Activated CD8-positive, alpha-beta memory T cell treated with anti-CD3 and anti-CD28 coated beads for 1 hour (primary cell): ENCODE measurements at places on chromosomes 12 and 14.

- DNase-seq: no peak
These were observed 71.3 kb downstream of the SUSD6 start for GRCh38 chr14:69682621-69683263.

DNA sequence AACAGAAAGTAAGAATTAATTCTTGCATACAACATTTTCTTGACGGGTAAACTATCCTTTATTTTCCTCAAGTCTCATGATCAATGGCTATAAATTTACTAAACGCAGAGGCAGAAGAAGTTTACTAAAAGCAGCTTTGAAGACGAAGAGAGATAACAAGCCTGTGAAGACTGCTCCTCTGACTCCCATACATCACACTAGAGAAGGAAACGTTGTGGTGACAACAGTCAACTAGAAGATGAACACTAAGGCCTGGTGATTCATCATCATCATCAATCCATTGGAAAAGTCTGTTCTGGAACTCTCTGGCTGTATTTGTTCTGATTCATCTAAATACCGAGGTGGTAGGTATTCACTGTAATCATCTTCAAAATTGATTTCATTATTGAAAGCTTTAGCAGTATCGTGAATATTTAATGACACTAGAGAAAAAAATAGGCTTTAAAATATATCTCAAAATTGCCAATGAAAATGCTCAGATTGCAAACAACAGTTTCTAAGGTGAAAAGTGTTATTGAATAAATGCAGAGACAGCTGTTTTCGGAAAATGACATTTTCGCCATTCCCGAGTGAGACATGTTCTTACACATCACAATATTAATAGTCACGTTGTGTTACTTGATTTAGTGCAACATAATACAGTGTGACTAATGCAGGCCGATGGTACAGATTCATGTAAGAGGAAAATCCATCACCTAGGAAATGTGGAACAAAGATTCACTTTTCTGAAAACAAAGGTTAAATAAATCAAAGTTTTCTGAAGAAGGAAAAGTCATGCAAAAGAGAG, 260.5 kb downstream of the C12orf50 start:
- no peak for DNase-seq

DNA sequence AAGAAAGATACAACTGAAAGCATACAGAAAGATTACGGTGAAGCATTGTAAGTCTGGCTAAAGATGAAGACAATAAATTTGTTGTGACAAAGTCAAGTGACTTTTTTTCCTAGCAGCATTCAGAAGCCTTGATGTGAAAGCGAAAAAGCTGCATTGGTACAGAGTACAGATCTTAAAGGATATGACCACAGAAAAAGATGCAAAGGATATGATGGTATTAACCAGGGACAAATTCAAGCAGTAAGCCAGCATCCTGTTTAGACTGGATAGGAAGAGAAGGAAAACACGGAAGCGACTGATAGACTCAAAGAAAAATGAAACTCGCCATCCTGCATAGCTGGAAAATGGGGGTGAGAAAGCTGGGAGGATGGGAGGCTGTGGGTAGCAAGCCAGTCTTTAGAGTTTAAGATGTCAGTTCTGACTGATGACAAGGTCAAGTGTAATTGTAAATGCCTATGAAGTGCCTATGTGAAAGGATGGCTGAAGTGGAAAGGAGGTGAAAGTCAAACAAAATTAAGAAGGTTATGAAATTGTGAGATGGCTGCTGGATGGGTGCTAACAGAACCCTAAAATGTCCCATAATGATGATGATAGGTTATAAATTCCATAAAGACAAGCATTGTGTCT, 92.4 kb downstream of the PHLDA1 start:
- no peak for DNase-seq

DNA sequence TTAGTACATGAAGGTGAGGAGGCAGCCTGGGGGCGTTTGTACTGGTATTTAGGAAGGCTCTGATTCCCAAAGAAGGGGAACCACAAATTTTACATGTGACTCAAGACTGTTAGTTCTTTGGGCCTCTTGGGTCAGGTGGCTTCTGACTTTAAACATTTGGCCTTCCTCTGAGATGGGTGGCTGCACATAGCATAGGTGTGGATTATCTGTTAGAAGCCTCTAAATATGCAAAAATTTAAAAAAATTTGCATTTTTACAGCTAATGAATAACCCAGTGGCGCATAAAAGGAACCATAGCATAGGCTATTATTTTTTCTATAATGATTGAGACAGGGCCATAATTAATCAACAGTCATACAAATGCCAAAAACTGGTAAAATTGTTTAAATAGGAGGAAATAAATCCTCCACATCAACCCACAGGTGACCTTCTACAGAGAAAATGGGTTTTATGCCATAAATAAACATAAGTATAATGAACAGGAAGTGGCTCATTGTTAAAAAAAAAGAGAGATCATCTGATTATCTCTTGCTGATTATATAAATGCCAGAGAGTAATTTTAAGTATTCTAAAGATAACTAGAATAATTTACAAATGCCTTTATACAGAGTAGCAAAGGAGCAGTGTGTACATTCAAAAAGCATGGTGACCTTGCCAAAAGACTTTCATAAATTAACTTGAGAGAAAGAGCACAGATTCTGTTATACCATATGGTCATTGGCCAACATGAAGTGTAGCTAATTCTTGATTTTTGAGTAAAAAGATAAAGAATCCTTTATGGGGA, 284.2 kb upstream of the ATP2B1 start:
- no peak for DNase-seq

DNA sequence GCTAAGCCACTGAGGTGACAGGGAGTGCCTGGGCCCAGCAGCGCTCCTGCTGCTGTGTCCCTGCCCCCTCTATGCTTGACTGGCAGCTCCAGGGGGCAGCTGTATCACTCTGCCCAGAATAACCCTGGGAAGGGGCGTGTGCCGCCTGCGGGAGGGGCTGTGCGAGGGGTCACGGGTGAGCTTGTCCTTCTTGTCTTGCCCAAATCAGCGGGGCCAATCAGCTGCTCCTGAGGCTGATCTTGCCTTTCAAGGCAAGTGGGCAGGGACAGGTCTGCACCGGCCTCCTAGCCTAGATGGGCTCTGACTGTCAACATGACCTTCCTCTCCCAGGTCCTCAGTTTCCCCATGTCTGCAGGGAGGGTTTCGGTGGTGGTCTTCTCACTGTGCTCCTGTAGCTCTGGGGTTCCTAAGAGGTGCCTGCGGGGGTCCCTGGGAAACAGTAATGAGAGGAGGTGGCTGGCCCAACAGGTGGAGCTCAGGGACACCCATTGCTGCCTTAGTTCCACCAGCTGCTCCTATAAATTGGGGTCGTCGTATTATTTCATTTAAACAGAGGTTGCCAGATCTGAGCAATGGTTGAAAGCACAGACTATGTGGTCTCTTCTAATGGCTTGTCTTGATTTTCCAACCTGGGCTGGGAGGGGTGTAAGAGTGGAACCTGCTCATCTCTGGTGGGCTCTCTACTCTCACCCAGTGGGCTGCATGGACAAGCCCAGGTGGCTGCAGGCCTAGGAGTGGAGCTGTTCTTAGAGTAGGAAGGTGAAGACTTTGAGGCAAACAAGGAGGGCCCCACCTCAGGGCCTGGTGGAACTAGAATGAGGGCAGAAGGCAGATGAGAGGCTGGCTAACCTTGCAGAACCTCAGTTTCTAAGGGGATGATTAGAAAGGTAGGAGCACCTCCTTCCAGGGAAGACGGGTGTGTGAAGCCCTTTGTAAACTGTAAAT, 11.7 kb downstream of the RTL1 start:
- DNase-seq: no peak

- no peak for DNase-seq
These were observed 28.1 kb downstream of the SLC41A2 start for GRCh38 chr12:104929977-104930376.

- DNase-seq: no peak
These were observed 64.4 kb downstream of the ZFC3H1 start for GRCh38 chr12:71599210-71599609.

GRCh38 chr14:61476105-61476753, 154.8 kb downstream of the PRKCH start:
- no peak for DNase-seq

DNA sequence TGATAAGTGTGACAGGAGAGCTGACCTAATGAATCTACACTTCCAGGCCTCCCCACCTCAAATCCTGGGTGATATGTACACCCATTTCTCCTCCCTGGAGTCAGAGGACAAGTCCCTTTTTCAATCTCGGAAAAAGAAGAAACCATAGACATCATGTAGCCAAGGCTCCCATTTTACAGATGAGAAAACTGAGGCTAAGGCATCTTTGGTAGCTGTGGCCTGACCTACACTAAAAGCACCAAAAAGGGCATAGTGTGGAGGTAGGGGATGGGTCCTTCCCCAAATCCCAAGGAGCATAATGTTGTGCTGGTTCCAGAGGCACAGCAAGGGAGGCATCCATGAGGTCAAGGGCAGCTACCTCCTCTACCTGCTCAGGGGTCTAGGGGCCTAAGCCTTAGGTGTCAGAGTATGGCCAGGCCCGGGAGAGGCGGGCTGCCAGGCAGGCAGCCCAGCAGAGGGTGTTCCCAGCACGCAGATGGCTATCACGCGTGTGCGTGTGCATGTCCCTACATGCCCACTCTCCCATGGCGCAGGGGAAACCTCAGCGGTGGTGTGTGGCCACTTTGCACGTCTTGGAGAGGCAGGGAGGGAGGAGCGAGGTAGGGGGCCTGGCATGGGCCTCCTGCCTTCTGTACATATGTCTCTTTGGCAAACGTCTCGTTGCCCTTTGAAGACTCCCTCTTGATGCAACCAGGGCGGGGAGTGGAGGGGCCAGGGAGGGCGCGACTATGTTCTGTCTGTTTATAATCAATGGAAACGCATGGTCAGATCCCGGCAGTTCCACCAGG, 2.5 kb downstream of the PGF start:
- no peak for DNase-seq

DNA sequence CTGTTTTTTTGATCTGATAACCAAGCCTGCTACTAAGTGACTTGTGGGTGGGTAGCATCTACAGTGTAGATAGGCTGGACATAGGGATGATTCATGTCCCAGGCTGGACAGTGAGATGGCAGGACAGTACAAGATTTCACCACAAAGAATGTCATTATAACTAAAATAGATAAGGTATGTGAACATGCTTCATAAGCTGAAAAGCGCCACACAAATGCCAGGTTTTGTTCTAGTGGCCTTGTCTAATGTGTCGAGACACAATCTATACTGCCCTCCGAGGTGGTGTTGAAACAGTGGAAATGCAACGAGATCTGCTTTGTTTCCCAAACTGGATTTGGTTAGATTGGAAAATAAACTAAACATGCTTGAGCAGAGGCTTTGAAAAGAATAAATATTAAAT, 4.4 kb downstream of the LGALS3 start:
- no peak for DNase-seq

GRCh38 chr12:80175307-80175930, 76.1 kb downstream of the OTOGL start:
- no peak for DNase-seq

GRCh38 chr14:21056520-21057163, 980 bp upstream of the RNASE8 start:
- no peak for DNase-seq

- DNase-seq: peak; percentile 42
These were observed 449 bp upstream of the LTBP2 start for GRCh38 chr14:74612350-74613021.

DNA sequence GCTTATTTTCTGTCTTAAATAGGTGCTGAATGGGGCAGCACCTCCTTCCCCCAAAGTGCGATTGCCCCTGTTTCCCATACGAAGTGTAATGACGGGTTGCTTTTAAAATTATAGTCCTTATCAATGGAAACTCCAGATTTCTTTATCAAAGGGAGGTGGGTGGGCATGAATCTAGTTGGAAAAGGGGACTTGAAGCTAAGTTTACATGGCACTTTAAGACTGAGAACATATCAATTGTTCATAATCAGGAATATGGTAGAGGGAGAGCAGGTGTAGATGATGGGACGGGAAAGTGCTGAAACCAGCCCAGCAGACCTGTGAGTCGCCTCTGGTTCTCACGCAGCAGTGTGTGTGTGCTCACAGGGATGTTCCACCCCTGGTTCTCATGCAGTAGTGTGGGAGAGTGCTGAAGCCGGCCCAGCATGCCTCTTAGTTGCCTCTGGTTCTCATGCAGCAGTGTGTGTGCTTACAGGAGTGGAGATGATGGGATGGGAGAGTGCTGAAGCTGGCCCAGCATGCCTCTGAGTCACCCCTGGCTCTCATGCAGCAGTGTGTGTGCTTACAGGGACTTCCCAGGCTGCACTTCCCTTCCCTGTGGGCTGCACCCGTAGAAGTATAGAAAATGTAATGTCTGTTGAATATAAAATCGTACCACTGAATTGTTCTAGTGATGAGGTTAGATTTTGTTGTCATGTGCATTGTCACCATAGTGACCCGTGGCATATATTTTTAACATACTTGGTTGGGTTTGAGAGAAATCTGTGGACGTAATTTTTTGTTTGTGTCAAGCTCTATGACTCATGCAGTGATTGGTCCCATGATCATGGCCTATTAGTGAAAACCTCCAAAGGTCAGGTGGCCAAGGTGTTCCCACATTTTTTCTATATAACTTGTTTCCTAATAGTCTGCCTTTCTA, 51.6 kb downstream of the GPATCH2L start:
- DNase-seq: no peak

GRCh38 chr12:65740506-65740872, 83.8 kb upstream of the HMGA2 start:
- DNase-seq: no peak

GRCh38 chr14:73613046-73613383, 698 bp downstream of the ACOT6 start:
- no peak for DNase-seq

GRCh38 chr12:12518919-12519318, 43.7 kb downstream of the DUSP16 start:
- DNase-seq: no peak

GRCh38 chr12:64390275-64390851, at the start of gene C12orf56:
C12orf56 (minus strand) TSS chr12:64390758; CDS start chr12:64390565, 193 bp downstream.
- no peak for DNase-seq

- no peak for DNase-seq
These were observed 7.7 kb upstream of the RARG start for GRCh38 chr12:53239643-53240258.

GRCh38 chr12:122051231-122051876, 27.2 kb upstream of the MLXIP start:
- no peak for DNase-seq

DNA sequence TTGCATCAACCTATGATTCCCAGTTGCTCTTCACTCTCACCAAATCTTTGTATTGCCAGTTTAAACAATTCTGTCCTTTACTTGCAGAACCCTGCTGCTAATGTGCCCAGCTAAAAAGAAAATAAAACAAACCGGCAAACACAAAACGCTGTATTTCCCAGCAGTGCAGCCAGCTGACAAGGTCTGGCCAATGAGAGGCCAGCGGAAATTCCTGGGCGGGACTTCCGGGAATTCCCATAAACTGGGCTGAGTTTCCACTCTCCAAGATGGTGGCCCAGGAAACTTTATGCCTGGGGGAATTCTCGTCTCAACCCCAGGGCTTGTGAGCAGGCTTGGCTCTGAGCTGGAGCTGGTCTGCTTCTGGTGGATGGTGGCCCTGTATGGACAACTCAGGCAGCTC, 807.3 kb upstream of the TMEM132C start:
- DNase-seq: no peak

GRCh38 chr12:104652910-104653309, 196.2 kb downstream of the CHST11 start:
- no peak for DNase-seq

GRCh38 chr14:89186856-89187376, 230.1 kb downstream of the FOXN3 start:
- no peak for DNase-seq

- no peak for DNase-seq
These were observed 240.9 kb upstream of the DIO3 start for GRCh38 chr14:101320396-101320795.
